ENCODE measurements at places on chromosomes 11 and 22.

- DNase-seq: no peak
Observed at GRCh38 chr22:37077802-37078448, 26.4 kb downstream of the KCTD17 start.

GRCh38 chr11:417652-418342 is 3.0 kb upstream of the SIGIRR start:
- no peak for DNase-seq

DNA sequence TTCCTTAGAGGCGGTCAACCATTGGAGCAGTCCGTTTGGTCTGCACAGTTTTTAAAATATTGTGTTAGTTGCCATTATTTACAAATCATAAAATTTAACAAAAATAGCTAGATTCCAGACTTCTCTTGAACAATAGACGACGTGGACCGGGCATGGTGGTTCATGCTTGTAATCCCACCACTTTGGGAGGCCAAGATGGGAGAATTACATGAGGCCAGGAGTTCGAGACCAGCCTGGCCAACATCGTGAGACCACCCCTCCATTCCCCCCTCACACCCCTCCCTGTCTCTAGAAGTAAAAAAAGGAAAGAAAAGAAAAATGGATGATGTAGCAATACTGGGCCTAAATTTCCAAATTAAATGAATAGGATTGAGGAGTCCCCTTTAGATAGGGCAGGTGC is 965 bp downstream of the SLC37A2 start:
- DNase-seq: no peak

- DNase-seq: no peak
Observed at GRCh38 chr11:6567371-6567745, 36.1 kb downstream of the RRP8 start.

DNA sequence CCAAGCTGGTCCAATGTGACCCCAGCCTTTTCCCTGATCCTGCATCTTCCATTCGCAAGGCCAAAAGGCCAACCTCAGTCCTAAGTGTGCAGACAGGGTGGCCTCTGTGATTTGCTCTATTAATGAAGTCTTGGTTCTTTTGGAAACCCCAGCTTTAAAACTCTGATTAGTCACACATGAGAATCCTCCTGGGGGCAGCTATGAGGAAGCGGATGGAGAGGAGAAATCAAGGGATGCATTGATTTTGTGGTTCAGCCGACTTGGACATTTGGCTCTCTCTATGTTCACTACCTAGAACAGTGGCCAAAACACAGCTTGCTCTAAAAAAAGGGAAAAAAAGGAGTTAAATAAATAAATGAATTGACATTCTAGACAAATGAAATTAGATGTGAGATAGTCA is 98.6 kb upstream of the USP47 start:
- no peak for DNase-seq

- no peak for DNase-seq
Observed at GRCh38 chr22:17095538-17095937, 10.7 kb downstream of the IL17RA start.

DNA sequence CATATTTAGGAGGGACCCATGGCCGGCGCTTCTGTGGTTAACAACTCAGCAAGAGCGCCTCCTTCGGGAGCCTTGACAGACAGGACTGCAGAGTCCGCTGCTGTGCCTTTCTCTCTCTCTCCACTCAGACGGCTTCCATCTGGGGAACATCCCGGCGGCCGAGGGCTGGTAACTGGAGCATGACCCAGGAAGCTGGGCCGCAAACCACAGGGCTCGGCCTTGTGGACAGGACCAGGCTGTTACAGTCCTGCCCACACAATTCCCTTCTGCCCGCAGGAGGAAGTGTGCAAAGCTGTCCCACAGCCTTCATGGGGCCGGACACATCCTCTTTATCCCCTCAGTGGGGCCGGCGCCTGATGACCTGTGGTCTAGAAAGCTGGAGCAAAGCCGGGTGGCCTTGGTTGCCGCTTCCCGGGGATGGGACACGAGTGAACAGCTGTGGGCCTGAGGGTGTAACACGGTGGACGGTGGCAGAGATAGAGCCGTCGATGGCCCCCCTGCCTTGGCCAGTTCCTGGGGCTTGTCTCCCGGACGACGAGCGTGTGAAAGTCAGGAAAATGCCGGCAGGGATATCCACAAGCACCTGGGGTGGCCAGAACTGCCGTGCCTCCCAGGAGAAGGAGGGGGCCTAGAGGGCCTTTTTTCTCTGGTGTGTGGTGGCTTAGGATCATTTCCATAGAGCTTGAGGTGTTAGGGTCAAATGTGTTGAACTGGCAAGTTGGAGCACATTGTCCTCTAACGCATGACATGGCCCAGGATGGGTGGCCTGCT is 50.1 kb downstream of the FBLN1 start:
- DNase-seq: no peak

- DNase-seq: no peak
Observed at GRCh38 chr11:81869351-81870065, 864.2 kb downstream of the FAM181B start.

DNA sequence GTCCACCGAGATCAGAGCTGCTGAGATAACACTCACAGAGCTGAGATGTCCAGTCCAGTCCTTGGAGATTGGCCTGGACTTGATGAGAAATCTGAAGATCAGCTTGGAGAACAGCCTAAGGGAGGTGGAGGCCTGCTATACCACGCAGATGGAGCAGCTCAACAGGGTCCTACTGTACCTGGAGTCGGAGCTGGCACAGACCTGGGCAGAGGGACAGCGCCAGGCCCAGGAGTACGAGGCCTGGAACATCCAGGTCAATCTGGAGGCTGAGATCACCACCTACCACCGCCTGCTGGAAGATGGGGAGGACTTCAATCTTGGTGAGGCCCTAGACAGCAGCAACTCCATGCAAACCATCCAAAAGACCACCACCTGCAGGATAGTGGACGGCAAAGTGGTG is 33.1 kb downstream of the CLTCL1 start:
- DNase-seq: no peak

- no peak for DNase-seq
Observed at GRCh38 chr11:120937501-120937900, 86.4 kb upstream of the TBCEL start.

- no peak for DNase-seq
Observed at GRCh38 chr11:75606099-75606498, 44.0 kb downstream of the SERPINH1 start.

DNA sequence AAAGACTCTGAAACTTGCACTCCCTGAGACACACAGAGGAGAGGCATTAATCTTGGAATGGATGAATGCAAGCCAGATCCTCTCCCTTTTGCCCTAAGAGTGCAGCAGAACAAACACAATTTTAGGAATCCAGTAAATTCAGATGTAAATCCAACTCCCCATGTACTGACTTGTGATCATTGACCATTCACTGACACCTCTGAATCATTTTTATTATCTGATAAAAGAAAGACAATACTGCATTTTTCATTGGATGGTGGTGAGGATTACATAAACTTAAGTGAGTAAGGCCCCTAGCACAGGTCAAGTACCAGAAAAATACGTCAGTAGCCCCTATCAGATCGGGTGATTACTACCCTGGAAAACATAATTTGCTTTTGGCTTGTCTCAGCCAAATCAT is 782.9 kb upstream of the API5 start:
- no peak for DNase-seq

DNA sequence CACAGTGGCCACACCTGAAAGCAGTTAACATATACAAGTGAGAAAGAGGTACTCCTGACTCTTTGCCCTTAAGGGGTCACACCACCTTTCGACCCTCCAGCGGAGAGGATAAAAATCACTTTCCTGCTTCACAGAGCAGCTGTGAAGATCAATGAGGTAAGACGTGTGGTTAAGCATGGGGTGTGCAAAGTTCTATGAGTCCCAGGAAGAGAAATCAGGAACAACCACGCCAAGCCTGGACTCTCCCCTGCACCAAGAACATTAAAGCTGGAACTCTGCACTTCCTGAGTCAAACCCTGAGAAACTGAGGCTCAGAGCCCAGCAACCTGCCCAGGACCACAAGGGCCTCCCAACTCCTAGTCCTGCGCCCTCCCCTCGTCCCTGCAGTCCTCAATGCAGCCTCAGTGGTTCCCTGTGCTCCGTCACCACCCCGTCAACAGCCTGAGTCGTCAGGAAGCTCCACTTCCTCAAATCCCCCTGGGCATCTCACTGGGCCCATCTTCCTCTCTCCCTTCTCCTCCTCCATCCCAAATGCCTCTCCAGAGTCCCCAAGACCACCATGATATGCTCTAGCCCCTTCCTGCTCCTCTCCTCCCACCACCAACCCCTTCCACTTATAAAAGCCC is 17.7 kb downstream of the TNKS1BP1 start:
- DNase-seq: no peak

DNA sequence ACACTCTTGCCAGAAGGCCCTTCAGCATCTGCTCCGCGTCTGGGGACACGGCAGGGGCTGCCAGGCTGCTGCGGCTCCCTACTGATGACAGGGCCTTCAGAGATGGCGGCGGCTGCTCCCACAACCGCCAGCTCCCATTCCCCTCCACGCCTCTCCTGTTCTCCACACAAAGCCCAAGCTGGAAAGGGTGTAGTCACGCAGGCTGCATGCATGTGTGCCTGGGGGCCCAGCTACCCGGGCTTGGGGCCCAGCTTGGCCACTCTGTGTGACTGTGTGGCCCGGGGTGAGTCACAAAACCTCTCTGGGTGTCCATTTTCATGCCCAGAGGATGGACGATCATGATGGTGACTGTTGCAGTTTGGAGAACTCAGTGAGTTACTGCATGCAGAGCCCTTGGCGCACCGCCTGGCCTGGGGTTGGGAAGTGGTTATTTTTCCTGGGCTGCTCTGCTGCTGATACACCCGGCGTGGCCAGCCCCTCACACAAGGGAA is 31.7 kb upstream of the PARVB start:
- no peak for DNase-seq

DNA sequence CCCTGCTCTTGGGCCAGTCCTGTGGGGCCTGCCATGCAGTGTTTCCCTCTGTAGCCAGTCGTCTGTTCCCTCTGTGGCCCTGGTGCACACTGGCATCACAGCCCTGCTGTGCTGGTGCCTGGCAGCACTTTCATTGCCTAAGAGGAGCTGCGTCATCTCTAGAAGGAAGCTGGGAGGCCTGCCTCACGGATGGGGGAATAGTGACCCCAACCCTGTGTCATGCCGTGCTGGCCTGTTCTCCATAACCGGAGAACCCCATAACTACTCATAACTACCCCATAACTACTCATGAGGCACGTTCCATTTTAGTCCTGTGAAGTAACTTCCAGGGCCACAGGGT is 14.0 kb downstream of the RAB36 start:
- no peak for DNase-seq

DNA sequence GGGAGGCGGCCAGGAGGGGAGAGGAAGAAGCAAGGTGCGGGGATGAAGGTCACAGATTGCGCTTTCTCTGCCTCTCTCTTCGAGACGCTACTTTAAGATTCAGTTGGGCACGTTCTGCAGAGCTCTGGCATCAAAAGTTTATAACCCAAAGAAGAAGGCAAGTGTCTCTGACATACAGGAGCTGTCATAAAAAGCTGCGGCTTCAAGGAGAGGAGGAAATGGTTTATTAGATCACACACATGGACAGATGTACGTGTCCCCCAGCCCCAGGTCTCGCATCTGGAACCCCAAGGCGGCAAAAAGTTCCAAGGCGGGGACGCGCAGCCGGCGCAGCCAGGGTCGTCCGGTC is 589.0 kb downstream of the OPCML start:
- peak; percentile 74 for DNase-seq

- DNase-seq: no peak
Observed at GRCh38 chr22:30265131-30265720, 1.4 kb downstream of the OSM start.

DNA sequence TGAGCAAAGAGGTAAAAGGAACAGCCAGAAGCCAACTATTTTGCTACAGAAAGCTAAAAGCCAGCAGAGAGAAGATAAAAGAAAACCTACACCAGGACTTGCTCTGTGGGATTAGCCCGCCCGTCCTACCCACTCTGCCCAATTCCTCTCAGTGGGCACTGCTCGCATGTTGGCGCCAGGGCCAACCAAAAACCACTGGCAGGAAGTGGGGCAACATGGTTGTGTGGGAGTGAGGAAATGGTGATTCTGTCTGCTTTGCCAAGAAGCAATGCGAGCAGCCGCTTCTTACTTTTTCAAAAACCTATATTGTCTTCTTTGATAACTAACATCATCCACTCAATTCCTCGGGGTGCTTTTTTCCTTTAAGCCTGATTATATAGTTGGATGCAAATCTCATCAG is 14.2 kb upstream of the APOA1 start:
- no peak for DNase-seq

- DNase-seq: no peak
Observed at GRCh38 chr11:1118755-1119603, 38.8 kb upstream of the MUC5AC start.

- no peak for DNase-seq
Observed at GRCh38 chr22:17120281-17120680, 879 bp downstream of the TMEM121B start.

DNA sequence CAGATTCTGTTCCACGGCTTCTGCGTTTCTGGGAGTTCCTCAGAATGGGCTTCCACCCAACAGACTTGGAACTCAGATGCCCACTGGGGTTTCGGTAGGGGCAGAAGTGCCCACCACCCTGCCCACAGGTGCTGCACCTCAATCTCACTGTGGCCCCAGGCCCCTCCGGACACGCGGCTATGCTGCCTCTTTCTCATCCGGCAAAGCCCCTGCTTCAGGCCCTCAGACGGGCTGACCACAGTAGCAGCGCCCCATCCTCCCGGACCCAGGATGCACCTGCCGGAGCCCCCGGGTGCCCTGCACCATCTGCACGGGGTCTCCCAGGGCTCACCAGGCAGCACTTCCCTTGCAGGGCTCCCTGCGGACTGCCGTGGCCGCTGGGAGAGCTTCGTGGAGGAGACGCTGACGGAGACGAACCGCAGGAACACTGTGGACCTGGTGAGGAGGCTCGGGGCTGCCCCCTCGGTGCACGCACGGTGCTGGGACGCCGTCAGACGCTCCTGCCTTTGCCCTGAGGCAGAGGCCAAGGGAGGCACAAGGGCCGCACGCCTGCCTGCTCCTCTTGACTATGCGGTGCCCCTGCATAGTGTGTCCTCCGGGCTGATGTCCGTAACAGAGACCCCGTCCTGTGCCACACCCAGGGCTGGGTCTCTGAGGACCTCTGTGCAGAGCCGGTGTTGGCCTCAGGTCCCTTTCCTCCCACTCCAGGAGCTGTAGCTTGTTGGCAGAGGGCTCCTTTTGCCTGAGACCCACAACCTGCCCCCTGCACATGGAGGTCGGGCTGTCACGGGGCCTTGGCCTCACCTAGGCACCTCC is 38.6 kb downstream of the SBF1 start:
- no peak for DNase-seq

GRCh38 chr22:29023172-29023796 is 38.3 kb downstream of the C22orf31 start:
- DNase-seq: no peak

GRCh38 chr11:9765320-9766101 is 101.6 kb downstream of the SWAP70 start:
- peak; percentile 35 for DNase-seq

DNA sequence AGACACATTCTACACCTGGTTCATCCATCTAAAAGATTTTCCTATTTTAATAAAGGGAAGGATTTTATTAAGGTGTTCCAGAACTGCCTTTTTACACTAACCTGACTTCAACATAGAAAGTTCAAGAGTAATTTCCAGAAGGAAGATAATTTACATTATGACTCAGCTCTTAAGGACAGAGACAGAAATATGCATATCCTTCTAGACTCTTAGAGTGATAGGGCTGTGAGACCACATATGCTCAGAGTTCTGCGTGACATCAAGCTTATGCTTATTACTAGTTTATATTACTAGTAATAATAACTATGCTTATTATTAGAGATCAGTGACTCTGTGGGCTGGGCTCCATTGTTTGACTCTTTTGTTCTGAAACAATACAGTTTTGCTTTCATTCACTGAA is 4.6 kb downstream of the PDGFD start:
- DNase-seq: no peak

- peak; percentile 49 for DNase-seq
Observed at GRCh38 chr22:23787600-23787896, 782 bp downstream of the SMARCB1 start.

- DNase-seq: no peak
Observed at GRCh38 chr11:134573857-134574256, 161.8 kb upstream of the B3GAT1 start.

Data from NCI-H510A treated with DMSO at 0.1 percent for 48 hours (cell line).